ENCODE measurements at places on chromosomes 7 and 10.

- no peak for DNase-seq
These were observed 68.0 kb downstream of the VOPP1 start for GRCh38 chr7:55504093-55504859.

GRCh38 chr10:47357911-47358310 lies 9.7 kb downstream of the RBP3 start:
- no peak for DNase-seq

GRCh38 chr10:15735763-15736162 lies 16.0 kb upstream of the ITGA8 start:
- DNase-seq, result no peak

DNA sequence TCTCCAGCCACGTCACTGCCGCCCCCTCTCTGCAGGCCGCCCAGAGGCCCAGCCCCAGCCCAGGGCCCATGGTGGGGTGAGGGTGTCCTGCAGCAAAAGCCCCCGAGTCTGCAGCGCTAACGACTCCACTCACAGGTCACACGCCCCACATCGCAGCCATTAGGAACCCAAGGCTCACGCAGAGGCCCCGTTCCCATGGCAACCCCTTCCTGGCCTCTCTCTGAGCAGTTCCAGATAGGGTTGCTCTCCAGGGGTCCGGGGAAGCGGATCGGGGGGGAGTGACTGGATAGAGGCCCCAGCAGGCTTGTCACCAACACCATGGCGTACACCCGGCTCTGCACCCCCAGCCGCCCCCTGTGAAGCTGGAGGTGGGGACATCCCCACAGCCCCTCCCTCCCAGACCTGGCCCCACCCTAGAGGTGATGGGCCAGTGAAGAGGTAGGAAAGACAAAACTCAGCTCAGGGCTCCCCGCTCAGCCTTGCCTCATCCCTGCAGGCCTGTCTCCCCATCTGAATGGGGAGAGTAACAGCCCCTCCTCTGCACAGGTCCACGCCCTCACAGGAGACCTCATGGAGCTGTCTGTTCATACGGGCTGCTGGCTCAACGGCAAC lies 41.2 kb downstream of the TNRC18 start:
- DNase-seq, result no peak

Data from GF-D8 (cell line).